ENCODE measurements at places on chromosomes 6 and 20.

GRCh38 chr6:132257561-132257960 lies 143.7 kb downstream of the MOXD1 start:
- no peak for DNase-seq

DNA sequence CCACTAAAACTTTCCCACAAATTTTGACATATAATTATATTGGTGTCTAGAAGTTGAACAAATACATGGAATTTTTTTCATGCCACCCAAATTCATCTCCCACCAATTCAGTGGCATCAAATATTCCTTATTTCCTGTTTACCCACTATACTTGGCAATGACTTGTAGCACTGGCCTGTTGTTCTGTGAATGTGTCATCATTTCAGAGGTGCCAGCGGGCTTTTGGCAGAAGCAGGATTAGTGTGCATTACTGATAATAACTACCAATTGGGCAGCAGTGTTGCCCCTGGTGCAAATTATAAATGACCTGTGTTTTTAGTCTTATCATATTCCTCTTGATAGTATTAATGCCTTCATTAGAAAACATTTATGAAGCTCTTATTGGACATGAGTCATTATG lies 121.3 kb downstream of the TFAP2B start:
- DNase-seq: no peak

DNA sequence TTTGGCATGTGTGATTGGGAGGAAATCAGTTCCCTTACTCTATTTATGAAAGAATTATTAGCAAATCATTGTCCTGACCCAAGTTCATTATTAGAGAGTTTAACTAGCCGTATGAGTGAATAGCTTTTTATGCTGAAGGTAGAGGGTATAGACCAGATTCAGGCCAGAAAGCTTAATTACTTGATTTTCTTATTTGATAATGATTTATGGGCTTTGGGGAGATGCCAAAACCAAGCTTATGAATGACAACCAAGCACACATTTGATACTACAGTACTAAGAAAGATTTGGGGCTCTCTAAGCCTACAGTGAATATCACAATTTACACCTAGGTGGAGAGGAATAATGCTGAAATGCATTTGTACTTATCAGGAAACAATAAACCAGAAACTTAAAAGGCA lies 193.2 kb downstream of the ARHGAP18 start:
- DNase-seq: no peak

GRCh38 chr6:147603392-147604081 lies 95.0 kb downstream of the SAMD5 start:
- no peak for DNase-seq

DNA sequence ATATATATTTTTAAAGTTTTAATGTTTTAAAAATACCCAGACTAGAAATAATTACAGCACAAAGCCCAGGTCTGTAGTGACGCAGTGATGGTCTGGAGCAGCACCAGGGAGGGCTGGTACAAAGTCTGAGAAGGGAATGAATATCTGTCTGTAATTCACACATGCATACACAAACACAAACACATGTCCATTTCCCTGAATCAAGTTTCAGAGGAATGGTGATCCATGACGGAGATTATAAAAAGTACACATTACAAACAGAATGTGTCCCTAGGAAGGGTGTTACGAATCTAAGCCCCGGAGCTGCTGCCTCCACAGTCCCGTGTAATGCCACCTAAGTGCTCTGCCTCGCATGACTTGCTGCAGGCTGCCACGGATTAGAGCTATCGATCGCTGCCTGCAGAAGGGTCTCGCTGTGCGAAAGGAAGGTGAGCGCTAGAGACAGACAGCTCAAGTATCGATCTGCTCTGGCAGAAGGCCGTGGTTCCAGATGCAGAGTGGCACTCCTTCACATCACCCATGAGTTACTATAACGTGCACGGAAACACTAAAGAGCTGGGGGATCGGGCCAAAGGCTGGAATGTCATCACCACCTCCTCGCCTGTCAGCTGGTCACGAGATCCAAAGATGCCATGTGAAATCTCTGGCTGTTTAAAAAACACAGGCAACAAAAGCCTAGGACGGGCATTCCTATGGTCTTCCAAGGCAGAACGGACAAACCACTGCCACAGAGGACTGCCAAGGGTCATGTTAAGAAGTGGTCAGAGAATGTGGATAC lies 87.1 kb downstream of the INSM1 start:
- no peak for DNase-seq

GRCh38 chr6:13624871-13625288 lies 9.7 kb downstream of the NOL7 start:
- DNase-seq: no peak

- no peak for DNase-seq
Measured at GRCh38 chr6:127581576-127581975, 4.6 kb downstream of the C6orf58 start.

DNA sequence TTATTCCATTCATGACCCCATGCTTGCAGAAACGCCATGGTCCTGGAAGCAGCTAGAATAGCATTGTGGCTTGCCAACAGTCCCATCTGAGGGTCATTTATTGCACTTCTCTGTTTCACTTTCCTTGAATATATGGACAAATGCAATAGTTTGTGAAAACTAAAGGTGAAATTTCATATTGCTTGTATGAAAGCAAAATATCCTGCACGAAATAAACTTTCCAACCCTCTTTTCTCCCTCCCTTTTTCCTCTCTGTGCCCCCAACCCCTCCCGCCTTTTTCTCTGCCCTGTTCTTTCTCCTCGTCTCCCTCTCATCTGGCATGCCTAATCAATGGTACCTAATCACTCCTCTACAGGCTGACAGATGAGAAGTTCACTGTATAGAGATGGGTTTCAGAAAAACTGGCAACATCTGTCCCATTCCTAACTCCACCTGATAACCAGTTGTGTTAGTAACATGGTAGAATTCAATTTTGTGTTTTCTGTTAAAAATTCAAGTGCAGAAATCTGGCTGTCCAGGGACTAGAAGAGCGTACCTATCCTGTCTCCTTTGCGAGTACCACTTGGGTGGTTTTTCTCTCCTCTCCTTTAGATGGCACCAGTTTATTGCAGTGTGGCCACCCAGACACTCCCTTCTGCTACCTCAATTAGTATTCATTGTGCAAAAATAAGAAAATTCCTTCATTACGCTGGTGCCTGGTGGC lies 198.6 kb downstream of the FOXA2 start:
- DNase-seq: no peak

DNA sequence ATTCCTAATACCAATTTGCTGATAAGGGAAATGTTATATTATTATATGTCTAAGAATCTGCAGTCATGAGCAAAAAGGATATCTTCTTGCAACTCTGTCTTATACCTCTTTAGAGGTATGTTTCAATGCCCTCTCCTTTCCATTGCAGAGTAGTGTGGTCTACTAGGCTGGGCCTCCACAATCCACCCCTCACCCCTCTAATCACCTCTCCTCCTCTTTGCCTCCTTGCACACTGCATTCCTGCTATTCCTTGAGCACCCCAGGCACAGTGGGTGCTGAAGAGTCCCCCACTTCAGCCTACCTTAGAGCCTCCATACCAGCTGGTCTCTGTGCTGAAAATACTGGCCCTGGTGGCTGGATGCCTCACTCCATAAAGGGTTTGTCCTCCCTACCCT lies 26.9 kb downstream of the ARMC2 start:
- DNase-seq: no peak

DNA sequence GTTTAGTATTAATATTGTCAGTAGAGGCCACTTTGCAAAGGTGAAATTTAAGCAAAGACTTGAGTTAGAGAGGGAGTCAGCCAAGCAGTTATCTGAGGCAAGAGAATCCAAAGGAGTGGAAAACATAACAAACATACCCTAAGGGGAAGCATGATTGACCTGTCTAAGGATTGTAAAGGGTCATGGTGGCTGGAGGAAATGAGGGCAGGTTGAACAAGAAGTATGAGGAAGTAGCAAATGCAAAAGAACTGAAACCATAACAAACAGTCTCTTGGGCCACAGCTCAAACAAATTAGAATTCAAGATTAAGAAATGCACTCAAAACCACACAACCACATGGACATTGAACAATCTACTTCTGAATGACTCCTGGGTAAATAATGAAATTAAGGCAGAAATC lies 103.2 kb downstream of the FBXO5 start:
- DNase-seq: no peak

DNA sequence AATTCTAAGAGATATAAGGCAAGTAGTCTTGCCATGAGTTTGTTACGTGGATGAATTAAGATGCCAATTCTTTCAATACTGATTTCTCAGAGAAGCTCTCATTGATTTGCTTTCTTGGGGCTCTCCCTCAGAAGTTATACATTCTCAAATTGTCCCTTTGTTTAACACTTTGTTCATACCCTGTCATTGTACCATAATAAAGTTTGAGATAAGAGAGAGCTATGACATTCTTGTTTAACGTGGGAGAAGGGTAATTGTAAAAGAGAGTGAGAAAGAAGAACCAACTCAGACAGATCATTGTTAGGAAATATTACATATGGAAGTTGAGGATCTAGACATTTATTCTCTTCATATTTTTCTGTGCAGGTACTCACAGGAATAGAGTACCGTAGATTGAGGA lies 19.1 kb downstream of the ACSS2 start:
- no peak for DNase-seq

- DNase-seq: no peak
Measured at GRCh38 chr6:97399208-97399607, 116.2 kb upstream of the MMS22L start.

DNA sequence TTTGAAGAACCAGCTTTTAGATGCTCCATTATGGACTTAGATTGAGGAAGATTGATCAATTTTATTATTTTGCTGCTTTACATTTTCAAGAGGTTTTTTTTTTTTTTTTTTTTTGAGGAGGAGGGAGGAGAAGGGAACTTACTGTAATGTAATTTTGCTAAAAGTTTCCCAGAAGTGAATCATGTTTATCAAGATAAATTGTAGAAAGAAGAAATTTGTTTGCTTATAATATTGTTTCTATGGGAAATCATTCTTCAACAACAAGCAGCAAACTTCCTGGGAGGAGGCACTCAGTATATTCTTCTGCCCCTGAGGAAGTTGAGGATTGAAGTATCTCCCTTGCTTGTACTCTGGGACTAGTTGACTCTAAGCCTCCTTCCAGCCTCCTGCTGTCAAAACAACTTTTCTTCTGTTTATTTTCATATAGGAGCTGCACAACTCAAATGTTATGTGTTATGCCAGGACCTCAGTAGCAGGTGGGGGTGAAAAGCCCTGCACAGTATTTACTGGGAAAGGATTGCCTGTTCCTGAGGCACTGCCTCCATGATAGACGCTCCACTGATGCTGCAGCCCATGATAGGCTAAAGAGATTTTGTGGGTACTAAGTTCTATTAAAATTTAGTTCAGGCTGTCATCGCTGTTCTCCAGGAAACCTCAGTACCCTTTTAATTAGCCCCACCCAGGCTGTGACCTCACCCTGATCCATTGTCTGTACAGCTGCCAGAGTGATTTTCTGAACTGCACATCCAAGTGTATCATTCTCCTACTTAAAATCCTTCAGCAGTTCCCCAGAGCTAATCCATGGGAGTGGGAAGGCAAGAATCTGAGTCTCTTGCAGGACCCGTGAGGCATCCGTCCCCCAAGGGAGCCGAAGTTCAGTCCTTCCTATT lies 51.9 kb downstream of the CARMIL1 start:
- DNase-seq: no peak

- no peak for DNase-seq
Measured at GRCh38 chr20:7940341-7940740, at the start of gene HAO1. Gene HAO1, minus strand, starts transcription at chr20:7940458. Its CDS starts 36 bp downstream, at chr20:7940422.

- DNase-seq: no peak
Measured at GRCh38 chr20:4999788-5000187, 1.5 kb downstream of the SLC23A2 start.

GRCh38 chr6:111347589-111347988 lies 135.4 kb downstream of the REV3L start:
- DNase-seq: no peak

DNA sequence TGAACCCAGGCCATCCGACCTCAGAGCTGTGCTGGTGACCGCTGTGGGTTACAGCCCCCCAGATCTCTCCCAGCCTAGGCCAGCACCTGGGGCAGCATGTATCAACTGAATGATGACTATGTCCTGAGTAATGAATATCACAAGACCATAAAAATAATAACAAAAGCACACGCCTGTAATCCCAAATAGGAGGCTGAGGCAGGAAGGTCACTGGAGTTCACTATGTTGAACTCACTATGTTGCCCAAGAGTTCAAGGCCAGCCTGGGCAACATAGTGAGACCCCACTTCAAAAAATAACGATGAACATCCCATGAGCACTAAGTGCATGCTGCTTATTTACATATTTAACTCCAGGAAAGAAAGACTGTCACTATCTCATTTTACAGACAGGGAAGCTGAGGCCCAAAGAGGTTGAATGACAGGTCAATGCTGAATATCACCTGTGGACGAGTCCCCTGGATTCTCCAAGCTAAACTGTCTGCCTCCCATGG lies 92.3 kb downstream of the NFATC2 start:
- DNase-seq: no peak

DNA sequence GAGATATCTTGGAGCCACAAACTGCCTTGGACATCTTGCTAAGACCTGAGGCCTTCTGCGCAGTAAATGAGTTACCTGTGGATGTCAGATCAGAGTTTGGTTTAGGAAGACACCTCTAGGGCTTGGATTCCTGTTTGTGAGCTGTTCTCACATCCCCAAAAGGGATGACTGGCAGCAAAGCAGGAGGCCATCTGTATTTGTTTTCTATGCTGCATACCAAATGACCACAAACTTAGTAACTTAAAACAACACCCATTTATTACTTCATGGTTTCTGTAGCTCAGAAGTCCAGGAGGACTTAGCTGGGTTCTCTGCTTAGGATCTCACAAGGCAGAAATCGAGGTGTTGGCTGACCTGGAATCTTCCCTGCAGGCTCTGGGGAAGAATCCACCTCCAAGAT lies 116.7 kb downstream of the UNC5CL start:
- no peak for DNase-seq

GRCh38 chr6:44058617-44059358 lies 68.5 kb downstream of the MRPL14 start:
- DNase-seq: no peak

Measured in NCI-H2107 (cell line).